Posterior cingulate gyrus (tissue), 11 donors: ENCODE measurements at places on chromosomes 13 and 19.

DNA sequence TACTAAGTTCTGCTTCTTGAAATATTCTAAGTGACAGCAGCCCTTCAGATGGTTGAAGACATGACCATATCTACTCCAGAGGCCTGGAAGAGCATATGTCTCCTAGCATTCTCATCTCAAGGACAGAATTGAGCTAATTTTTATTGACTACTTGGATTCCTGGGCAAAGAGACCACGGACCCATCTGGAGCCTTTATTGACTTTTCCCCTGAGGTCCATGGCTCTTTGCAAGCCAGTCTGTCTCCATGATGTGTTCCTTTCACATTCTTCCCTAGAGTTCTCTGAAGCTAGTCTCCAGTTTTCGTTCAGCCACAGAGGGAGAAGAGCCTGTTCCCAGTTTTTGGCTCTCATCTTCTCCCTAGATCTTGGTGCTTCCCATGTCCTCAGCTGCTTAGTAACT, 202.7 kb downstream of the PCCA start:
- DNase-seq, result no peak

DNA sequence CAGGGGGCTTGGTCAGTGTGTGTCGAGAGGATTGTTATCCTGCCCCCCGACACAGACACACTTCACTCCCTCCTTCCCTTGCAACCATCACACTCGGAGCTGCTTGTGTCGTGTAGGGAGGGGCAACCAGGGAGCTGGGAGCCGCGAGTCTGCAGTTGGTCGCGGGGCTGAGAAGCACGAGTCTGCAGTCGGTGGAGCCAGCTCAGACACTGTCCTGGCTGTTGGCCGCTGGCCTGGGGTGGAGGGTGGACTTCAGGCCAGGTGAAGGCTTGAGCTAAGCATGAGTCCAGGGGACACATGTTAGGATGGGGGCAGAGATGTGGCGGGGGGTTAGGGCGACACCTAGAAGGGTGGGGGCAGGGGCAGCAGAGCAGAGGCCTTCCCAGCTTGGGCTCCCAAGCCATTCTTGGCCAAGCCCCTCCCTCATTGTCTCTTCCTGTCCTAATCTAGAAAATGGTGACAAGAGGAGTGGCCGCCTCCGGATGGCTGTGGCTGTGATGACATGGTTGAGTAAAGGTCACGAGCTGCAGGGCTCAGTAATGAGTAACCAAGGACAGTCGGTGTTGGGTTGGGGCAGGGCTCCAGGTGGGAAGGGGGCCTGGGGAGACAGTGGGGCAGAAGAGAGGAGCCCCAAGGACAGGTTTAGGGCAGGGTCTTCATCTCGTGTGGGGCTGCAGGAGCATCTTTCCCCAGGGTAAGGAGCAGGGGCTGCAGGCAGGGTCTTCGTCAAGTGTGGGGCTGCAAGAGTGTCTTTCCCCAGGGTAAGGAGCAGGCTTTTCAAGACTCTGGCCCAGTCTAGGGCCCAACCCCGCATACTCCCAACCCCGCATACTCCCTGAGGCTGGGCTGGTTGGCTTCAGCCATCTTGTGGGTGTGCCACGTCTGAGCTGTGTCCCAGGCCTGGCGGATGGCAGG, 8.6 kb downstream of the PPP5C start:
- DNase-seq, result peak; percentile 66

DNA sequence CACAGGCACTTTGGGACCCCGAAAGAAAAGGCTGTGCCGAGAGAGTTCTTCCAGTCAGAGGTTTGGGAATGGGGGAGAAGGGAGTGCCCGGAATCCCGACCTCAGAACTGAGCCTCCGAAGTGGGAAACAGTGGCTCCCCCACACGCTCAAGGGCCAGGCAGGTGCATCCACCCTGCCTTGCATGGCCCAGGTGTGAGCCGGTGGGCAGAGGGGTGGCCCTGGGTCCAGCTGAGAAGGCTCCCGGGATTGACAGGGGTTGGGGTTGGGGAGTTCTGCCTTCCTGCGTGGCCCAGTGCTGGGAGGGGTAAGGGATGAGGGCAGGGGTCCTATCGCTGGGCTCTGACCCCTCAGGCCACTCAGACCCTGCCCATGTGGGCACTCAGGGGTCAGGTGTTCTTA, 163.5 kb upstream of the TUBA3C start:
- no peak for DNase-seq

GRCh38 chr19:3041327-3041726, 12.2 kb upstream of the TLE2 start:
- no peak for DNase-seq

DNA sequence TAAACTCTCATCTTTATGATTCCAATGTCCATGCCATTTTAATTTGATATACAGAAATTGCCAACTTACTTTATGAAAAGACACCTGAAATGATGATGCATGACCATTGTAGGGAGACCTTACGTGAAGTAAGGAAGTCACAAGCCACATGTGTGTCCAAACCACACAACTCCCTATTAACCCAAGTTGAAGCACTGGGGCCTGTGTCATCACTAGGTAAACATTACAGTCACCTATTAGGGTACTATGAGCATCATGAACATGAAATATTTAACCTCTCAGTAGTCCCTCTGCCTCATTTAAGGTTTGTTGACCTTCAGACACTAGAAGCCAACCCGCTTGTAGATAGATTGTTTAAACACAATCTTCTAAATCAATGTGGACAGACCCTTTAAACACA, 576.9 kb downstream of the IRS2 start:
- DNase-seq, result no peak

GRCh38 chr13:44465318-44465717, 91.7 kb downstream of the SERP2 start:
- no peak for DNase-seq

DNA sequence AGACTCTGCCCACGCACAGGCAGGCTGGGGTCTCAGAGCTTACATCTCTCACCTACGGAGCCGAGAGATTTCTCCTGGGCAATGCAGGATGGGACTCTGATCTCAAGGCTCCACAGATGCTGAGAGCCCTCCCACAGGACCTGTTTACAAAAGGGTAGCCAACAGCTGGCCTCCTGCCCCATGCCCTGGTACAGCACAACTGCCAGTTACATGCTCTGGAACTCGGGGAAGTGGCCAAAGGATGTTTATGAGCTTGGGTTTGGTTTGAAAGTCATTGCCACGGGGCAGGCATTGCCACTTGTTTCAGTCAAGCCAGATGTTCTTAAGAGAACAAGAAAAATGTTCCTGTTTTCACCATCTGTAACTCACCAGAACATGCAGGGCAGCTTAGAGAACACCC, 3.5 kb downstream of the DHRS12 start:
- no peak for DNase-seq

DNA sequence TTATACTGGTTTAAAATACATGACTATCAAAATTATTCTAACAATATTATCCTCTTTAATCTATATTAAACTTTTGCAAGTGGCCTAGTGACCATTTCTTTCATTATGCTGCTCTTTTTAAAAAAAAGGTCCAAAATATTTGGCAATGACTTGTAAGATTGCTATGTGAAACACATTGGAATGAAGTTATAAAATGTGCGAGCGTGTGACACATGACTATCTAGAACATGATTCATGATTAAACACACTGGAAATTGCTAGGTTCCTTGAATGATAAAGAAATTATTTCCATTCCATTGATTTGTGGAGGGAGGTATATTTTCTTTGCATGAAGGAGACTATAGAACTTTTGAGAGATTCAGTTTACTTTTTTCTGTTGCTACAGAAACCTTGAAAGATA, 739.1 kb downstream of the DIAPH3 start:
- DNase-seq, result no peak

DNA sequence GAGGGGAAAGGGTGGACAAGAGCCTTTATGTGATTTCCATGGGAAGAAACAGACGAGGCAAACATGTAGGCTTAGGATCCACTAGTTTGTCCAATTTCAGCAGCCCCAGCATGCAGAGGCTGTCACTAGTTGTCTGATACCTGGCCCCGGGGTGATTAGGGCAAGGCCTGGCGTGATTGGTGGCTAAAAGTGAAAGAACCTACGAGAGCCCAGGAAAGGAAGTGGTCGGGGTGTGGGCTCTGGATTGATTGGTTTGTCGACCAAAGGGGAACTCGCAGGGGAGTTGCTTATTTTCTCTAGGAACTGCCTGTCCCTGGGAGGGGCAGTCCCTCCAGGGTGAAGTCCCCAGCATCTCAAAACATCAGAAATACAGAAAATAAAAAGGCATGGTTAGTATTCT, 64.2 kb upstream of the UQCRFS1 start:
- DNase-seq, result peak; percentile 78

- no peak for DNase-seq
Observed at GRCh38 chr13:42009057-42009456, 39.4 kb upstream of the DGKH start.
